HCT116 (cell line): ENCODE measurements at places on chromosomes 1 and 21.

- no peak for DNase-seq
These were observed 119.0 kb upstream of the DPT start for GRCh38 chr1:168848051-168848450.

DNA sequence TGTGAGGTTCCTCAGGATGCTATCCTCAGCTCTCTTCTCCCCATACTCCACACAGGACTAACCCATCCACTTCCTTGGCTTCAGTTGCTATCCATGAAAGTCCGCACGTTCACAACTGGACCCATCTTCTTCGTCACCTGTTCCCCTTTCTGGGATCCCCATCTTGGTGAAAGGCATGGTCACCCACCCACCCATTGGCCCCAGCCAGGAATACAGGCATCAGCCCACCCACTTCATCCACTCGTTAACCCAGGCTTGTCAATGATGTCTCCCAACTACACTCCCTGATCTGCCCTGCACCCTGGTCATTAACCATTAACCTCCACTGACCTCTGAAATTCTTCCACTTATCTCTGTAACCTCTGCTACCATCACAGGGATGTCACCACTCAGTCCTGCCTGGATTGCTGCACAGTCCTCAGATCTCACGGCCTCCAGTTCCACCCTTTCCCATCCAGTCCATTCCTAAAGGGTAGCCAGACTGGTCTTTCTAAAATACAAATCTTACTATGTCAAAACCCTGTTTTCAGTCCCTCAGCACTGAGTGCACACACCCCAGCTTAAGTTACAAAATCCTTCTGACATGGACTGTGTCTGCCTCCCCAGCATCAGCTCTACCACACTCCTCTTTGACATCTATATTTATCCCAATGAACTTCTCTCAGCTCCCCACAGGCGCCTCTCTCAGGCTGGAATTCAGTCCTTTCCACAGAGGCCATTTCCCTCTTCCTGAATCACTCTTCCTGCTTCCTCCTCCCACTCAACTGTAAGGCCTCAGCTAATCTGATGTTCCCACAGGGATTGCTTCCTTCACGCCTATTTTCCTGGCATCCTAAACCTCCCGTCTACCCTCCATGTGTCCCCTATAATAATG lies 10.4 kb downstream of the PGLYRP4 start:
- no peak for DNase-seq

DNA sequence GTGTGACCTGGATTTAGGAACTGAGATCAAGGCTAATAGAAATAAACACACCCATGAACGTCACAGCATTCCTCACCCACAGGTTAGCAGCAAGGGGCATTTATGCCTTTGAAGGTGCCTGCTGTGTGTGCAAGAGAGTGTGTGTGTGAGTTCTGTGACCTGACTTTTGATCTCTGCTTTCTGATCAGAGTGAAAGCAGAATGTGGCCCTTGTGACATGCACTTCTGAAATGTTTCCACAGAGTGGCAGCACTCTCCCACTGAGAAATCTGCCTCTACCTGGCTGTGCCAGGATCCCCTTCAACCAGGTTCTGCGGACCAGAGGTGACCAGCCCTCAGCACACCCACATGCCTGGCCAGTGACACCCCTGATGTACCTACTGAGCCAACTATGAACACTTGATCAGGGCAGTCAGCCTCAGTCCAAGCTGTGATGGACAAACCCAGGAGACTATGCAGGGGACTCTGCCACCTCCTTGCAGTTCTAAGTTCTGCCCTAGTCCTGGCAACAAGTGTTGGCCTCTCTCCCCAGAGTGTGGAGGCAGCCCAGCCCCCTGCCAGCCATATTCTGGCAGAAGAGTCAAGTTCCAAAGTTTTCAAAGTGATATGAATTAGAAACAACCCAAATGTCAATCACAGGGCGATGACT lies 41.0 kb downstream of the RXRG start:
- peak; percentile 24 for DNase-seq

GRCh38 chr1:34406377-34406776 lies 229.7 kb downstream of the C1orf94 start:
- DNase-seq, result no peak

DNA sequence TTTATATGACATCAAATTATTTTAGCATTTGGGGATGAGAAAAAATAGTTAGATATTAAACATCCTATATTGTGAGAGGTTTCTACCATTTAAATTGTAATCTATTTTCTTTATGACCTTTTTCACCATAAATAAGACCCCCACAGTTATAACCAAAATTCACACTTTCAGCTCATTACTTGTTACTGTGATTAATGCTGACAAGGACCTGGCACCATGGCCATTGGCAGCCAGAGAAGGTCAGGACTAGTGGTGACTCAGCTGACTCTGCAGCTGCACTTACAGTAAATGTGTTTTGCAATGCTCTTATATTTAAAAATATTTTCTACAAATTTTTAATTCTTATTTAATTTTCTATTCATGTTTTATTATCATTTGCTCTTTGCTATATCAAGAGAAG lies 133.3 kb upstream of the C1orf105 start:
- no peak for DNase-seq

GRCh38 chr1:67780637-67781036 lies 52.6 kb downstream of the GNG12 start:
- DNase-seq, result no peak

DNA sequence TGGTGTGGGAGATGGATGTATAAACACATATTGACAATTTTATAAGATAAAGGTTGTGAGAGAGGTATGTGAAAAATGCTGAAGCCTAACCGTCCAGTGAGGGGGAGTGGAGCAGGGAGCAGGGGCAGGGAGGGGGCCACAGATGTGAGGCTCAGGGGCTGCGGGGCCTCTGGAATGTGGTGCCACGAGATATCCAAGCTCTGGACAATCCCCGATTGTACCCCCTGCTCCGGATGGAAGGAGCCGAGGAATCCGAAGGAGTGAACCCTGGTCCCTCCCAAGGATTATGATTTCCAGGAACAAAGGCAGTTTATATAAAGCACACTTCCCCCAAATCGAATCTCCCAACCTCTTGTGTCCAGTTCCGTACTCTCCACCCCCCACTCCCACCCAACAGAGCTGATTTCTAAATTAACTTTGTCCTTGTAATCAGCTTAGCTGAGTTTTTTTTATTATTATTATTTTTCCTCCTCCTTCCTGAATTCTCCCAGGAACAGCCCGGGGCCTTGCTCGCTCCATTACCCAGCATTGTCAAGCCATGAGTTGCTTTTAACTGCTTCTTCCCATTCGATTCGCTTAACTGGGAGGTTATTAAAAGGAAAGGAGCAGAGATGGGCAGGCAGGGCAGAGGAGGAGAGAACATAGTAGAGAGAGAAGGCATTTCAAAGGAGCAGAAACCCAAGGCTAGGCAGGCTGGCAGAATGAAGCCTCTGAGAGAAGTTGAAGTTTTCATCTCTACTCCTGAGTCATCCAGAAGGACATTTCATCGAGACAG lies 9.4 kb downstream of the KIRREL1 start:
- no peak for DNase-seq

- DNase-seq, result no peak
These were observed 424.4 kb downstream of the DUSP10 start for GRCh38 chr1:221317537-221317936.
